ENCODE measurements at places on chromosomes 16 and 17.

GRCh38 chr16:11635113-11635652 is 33.1 kb upstream of the SNN start:
- no peak for DNase-seq

DNA sequence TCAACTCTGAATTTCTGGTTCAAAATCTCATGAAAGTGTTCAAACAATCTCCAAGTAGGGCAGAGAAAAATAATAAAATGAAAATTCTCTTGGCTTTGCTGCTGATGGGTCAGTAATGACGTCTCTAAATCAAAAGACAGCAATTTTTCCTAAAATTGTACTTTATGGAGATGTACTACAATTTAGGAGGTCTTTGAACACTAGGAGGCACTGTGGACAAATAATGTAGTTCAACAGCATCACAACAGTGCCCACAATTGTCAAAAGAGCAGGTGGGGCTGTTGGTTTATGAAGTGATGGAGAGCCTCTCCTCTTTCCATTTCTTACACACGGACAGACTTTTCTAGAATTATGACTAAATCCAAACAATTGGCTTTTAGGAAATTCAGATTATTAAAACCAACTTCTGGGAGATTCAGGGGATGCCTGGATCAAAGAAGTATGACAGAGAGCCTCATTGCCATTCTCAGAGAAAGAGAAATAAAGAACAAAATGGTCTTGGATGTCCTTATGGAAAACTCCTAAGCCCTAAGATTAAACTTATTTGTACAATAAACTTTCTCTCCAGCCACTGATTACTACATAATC is 23.8 kb downstream of the EZH1 start:
- no peak for DNase-seq

- DNase-seq, result no peak
These were observed 31.5 kb downstream of the NEUROD2 start for GRCh38 chr17:39576187-39576586.

DNA sequence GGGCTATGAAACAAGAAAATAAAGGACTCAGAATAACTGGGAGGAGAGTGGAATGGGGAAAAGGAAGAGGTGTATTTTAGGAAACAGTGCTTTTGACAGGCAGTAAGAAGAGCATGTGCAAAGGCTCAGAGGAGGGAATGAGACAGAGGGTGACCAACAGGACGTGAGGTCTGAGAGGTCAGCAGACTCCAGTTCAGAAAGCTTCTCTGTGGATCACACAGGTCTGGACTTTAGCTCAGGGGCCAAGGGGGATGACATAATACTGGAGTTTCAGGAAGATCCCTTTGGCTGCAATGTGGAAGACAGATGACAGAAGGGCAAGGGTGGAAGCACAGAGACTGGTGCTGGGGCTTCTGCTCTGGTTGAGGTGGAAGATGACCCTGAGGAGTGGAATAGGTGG is 489.9 kb upstream of the CDH5 start:
- DNase-seq, result no peak

DNA sequence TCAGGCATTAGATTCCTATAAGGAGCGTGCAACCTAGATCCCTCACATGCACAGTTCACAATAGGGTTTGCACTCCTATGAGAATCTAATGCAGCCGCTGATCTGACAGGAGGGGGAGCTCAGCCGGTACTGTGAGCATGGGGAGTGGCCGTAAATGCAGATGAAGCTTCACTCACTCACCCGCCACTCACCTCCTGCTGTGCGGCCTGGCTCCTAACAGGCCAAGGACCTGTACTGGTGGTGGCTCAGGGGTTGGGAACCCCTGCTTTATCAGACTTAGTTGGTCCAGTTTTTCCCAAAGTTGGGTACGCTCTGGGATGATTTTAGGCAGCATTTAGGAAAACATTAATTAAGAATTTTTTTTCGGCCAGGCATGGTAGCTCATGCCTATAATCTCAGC is 103.8 kb downstream of the MARF1 start:
- DNase-seq, result no peak
